ENCODE measurements at places on chromosomes 1 and 21. TPM values are rescaled to one million over a fixed set of nuclear protein-coding genes. Genes with fewer than 3 reads are reported as not detected.

DNA sequence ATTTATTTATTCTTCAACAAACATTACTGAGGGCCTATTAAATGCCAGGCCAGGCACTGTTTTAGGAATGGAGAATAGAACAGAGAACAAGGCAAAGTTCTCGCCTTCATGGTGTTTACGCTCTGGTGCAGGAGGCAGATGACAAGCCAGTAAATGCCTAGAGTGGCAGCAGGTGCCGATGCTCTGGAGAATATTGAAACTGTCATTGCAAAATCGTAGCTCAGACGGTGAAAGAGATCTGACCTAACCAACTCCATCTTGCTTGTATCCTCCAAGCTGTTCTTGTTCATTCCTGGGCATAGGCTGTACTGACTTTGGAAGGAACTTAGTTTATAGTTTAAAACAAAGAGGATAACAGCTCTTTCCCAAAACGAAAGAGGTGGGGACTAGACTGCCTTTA, 13.5 kb upstream of the ENO1 start:
- no peak for DNase-seq

DNA sequence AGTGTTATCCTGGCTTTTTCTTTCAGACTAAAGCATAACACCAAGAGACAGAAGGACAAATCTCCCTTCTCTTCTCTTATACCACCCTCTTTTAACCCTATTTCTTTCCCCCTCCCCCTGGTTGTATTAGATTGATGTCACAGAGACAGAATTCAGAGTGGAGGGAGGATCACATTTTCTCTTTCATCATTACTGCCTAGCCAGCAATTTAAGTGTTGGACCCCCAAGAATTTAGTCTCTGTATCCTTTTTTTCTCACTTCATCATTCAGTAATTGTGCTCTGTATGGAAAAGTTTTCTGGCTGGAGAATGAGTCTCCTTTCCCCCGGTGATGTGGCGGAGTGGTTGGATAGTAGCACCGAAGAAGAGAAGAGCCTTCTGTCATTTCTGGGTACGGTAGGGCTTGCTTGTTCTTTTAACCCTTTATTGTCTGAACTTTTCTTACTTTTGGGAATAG, 124.8 kb downstream of the CLEC20A start:
- DNase-seq = peak; percentile 57

- DNase-seq = no peak
Measured at GRCh38 chr1:164886101-164886500, 327.1 kb downstream of the PBX1 start.

The GBP6 gene
- 1.1 TPM for polyA plus RNA-seq

DNA sequence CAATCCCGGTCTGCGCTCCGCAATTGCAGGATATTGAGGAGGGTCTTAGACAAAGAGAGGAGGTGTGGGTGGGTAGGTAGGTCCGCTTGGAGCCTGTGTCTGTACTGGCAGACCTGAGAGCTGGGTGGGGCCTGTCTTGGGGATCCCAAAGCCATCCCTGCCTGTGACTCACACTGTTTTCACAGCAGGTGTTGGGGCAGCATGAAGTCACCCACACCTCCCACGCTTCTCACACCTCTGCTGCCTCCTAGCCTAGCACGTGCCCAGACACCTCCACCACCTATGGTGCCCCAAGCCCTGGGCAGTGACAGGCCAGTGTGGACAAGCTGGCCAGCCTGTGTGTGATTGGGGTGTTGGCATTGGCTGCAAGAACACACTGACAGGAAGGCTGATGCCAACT, 65.7 kb upstream of the ECE1 start:
- DNase-seq = no peak

The FMO4 gene
- polyA plus RNA-seq = 19.3 TPM

DNA sequence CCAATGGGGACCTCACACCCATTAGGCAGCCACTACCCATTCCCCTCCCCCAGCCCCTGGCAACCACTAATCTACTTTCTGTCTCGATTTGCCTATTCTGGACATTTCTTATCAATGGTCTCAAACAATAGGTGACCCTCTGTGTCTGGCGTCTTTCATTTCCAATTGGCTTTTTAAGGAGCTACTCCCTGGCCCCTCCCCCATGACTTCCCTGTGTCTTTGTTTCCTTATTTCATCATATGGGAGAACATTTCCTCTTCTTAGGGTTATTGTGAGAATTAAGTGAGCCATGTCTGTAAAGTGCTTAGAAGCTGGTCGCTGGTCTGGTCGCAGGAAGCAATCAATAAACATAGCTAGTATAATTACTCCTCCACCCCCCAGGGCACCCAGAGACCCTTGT, 80.9 kb downstream of the SPSB1 start:
- no peak for DNase-seq

DNA sequence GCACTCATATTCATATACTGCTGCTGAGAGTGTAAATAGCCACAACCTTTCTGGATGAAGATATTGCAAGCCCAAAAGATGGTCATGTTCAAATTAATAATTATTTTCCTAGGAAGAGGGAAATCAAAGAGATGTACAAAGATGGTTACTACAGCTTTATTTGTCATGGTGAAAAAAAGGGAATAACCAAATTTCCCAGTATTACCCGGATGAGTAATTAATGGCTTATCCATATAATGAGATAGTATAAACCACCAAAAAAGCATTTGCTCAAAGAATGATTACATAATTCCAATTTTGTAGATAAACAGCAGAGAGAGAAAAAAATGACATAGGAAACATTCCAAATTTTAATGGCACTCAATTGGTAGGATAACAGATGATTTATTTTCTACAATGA, 165.6 kb downstream of the C1orf21 start:
- no peak for DNase-seq

DNA sequence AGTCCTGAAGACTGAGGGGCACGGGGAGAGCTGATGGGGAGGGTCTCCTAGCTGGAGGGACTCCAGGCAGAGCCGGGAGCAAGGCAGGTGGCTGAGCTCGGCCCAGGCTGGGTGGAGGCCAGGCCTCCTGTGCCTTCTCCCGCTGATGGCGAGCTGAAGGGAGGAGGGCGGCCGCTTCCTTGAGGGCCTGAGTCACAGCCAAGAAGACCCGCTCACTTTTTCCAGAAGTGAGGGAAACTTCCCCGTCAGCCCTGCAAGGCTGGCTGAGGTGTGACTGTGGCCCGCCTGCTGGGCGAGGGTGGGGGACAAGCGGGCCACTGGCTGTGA, 1.7 kb upstream of the VWA1 start:
- DNase-seq = no peak

DNA sequence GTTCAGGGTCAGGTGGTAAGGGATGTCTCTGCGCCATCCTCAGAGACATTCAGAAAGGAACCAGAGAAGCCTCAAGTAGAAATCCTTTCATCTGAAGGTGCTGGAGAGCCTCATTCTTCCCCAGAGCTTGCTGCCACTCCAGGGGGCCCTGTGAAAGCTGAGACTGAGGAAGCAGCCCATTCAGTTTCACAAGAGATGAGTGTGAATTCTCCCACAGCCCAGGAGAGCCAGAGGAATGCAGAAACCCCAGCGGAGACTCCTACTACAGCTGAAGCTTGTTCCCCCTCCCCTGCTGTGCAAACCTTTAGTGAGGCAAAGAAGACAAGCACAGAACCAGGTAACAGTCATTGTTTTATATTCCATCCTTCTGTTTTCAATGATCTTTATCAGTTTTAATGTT, 38.7 kb downstream of the ZBTB40 start:
- DNase-seq = no peak

DNA sequence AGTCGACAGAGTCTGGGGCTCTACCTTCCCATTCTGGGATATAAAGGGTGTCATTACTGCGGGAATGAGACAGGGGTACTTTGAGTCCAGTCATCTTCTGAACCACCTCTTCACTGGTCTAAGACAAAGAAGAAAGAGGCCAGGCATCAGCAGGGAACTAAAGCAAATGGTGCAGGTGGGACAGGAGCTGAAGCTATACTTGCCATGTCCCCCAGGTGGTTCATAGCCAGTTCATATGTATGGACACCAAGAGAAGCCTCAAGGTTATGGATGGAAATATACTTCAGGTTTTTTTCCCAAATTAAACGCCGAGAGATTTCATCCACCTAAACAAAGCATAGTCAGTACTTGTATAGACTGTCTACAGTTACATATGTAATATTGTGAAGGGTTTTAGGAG, 2.2 kb downstream of the CTSK start:
- no peak for DNase-seq

The VWA5B1 gene
- 0.57 TPM for polyA plus RNA-seq

The CBS gene
- 3.0 TPM for polyA plus RNA-seq

DNA sequence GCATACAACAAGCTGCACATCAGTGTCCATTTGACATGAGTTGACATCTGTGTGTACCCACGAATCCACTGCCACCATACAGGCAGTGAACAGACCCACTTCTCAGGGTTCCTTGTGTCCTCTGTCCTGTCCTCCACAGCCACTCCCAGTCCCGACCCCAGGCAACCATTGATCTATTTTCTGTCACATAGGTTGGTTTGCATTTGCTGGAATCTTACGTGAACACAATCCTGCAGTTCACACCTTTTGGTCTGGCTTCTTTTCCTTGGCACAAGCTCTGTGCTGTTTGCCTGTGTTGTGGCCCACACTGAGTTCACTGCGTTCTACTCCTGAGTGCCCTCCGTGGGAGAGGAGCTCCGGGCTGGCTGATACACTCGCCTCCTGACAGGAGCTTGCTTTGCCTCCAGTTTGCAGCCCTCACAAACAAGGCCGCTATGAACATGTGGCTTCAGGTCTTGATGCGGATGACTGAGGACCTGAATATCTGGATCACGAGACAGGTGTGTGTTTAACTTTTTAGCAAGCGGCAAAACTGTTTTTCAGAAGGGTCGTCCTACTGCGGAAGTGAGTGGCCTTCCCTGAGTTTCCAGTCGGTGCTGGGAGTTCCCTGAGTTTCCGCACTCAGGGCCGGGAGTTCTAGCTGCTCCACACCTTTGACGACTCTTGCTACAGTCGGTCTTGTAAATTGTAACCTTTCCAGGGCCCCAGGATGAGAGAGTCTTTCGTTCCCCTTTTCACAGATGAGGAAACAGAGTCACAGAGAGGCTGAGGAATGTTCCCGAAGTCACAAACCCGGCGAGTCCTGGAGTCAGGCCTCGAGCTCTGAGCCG, 13.0 kb upstream of the COL18A1 start:
- DNase-seq = no peak

The TSPAN1 gene
- 13.7 TPM for polyA plus RNA-seq

DNA sequence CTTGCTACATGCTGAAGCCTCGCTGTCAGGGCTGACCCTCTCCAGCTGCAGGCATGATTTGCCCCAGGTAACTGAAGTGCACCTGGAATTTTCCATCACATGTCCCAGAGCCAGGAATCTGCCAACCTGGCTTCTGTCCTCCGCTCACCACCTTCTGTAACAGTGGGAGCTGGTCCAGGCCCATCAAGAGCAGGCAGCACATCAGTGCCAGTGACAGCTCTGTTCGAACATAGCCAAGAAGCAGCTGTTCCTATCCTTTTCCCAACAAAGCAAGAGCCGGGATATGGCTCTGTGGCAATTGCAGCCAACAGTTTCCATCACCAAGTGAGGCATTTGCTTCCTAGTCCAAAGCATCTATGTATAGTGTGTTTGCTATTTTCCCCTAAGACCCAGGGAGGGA, 42.2 kb upstream of the KANK4 start:
- no peak for DNase-seq

The KIF2C gene
- 43.9 TPM for polyA plus RNA-seq

The RAB25 gene
- 53.6 TPM for polyA plus RNA-seq

The TRAF3IP3 gene
- 3.5 TPM for polyA plus RNA-seq

DNA sequence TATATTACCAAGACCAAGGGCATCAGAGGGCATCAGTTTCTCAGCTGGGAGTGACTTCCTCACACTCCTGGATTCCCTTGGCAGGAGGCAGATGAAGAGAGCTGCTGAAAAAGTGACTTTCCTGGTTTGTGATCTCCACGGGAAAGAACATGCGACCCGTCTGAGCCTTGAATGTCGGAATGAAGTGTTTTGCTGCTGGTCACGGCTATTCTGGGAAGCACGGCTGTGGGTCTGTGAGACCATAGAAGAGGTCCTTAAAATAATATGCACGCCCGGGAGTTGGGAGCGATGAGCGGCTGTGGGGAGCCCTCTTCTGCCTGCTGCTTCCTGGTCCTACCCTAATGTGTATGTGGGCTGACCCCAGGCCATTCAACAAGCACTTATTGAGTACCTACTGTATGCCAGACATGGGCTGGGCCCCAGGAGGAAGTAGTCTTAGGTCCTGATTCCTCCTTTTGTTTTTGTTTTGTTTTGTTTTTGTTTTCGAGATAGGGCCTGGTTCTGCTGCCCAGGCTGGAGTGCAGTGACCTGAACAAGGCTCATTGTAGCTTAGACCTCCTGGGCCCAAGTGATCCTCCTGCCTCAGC, 13.2 kb upstream of the UMODL1 start:
- DNase-seq = no peak

The CRYZL1 gene
- 48.9 TPM for polyA plus RNA-seq

- DNase-seq = no peak
Measured at GRCh38 chr21:37128076-37128475, 55.0 kb downstream of the TTC3 start.

The OR14K1 gene
- not detected for polyA plus RNA-seq

The UMODL1 gene
- 0.10 TPM for polyA plus RNA-seq

The CFAP74 gene
- 4.3 TPM for polyA plus RNA-seq

- DNase-seq = no peak
Measured at GRCh38 chr1:156858555-156858956, 361 bp downstream of the INSRR start.

The TFF1 gene
- not detected for polyA plus RNA-seq

GRCh38 chr1:37596182-37596667, 488 bp upstream of the GNL2 start:
- DNase-seq = no peak

DNA sequence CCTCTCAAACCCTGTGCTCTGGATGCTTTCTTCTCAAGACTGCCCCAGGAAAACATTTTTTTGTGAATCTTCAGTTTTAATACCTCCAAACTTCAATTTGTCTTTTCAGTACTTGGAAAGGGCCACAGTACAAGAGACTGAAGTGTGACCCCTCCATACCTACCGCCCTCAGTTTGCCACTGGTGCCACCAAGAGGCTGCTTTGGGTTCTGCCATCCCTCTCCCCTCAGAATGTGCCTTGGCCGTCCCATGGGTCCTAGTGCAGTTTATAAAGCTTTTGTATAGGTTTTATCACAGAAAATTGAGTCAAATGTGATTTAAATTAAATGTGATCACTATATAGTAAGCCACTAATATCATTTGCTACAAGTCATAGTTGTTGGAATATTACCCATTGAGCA, 60.8 kb upstream of the PGD start:
- DNase-seq = peak; percentile 15

DNA sequence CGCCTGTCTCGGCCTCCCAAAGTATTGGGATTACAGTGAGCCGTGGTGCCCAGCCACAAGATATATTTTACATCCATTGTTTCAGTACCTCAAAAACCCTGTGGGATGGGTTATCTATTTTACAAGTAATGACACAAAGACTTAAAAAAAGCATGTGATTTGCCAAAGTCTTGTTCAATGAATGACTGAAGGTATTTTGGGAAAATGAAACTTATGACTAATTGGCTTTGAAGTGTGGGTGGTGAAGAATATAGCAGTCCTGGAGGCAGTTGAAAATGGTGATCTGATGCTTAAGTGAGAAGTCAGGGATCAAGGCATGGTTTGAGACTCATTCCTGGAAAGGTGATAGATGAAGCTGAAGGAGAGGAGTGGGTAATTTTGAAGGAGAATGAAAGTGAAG, 3.0 kb downstream of the SWT1 start:
- DNase-seq = no peak

GRCh38 chr1:234571702-234572101, 38.3 kb downstream of the IRF2BP2 start:
- DNase-seq = no peak
